Right lobe of liver (tissue), 6 donors: ENCODE measurements at places on chromosomes 1 and 21. TPM values are rescaled to one million over a fixed set of nuclear protein-coding genes. Genes with fewer than 3 reads are reported as not detected.
A peak's percentile ranks its signal among the peaks of the same experiment; 100 is the strongest.

DNA sequence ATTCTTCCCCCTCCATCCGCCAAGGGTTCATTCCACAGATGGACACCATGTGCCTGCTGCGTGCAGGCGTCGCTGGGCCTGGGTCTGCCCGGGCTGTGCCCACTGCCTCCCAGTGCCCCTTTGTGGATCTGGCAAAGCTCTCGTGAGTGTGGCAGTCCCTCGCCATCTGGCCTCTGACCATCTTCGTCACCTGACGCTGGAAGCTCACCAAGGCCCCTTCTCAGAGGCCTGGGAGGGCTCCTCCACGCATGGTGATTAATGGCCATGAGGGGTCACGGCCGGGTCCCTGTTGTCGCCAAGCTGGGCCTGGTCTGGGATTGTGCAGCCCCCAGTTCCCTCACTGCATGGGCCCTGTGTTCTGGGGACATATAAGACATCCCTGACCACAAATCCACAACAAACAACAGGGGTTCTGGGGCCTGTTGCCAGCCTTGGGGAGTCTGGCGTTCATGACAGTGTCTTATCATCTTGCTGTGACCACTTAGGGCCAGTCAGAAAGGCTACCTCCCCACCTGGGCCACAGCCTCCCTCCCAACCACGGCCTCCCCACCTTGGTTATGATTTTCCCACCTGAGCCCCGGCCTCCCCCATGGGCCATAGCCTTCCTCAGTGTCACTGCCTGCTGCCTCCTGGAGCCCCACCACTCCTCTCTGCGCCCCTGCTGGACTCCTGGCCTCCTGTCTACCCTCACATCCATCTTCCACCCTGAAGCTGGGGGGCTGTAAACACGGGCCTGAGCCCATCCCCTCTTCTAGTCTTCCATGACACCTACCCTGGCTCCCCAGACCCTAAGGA, 27.9 kb downstream of the SLC45A1 start:
- DNase-seq = no peak

GRCh38 chr1:166960858-166961474, 14.4 kb downstream of the ILDR2 start:
- no peak for DNase-seq

- DNase-seq = no peak
These were observed 2.7 kb downstream of the RAB29 start for GRCh38 chr1:205772607-205773032.

DNA sequence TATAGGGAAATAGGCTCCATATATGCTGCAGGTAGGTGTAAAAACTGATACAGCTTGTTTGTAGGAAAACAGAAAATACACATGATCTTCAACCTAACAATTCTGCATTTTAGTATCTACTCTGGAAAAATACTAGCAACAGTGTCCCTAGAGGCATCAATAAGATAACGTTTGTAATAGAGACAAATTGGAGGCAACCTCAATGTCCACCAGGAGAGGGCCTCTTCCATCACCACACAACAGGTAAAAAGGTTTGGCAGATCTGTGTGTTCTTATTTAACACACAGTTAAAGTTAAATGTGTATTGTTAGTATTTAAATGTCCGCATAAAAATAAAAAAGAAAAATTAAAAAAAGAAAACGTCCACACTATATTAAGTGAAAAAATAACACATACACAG, 5.4 kb downstream of the EIF2D start:
- no peak for DNase-seq

The PADI2 gene
- 0.20 TPM for total RNA-seq

DNA sequence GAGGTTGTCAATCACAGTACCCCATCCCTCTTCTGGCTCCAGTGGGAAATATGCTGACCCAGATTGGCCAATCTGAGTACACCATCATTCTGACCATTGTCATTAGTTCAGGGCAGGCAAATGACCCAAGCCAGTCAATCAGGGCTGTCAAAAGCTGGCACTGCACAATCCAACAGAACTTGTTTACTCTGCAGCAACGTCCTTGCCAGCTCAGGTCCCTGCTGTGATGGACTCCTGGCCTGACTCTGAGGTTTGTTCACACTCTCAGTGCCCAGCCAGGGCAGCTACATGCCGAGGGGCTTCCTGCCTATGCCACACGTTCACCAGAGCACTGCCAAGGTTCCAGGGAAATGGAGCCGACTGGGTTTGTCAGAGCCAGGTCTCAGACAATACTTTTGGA, 14.7 kb upstream of the OVAAL start:
- peak; percentile 54 for DNase-seq

DNA sequence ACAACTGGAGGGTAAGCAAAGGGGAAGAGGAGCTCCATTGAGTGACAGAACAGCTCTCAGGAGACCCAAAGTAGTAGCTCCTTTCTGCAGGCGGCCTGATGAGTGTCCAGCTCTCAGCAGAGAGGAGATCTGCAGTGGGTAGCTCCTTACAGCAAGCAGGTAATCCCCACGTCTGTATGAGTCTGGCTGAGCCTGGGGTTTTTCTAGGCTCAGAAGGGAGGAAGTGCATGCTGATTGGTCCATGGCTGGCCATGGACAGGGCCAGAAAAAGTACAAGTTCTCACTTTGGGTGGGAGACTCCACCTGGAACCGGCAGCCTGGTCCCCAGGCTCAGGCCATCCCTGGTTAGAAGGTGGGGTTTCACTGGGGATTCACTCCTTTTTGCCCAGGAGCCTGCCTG, 50.9 kb upstream of the SCYL3 start:
- DNase-seq = no peak

DNA sequence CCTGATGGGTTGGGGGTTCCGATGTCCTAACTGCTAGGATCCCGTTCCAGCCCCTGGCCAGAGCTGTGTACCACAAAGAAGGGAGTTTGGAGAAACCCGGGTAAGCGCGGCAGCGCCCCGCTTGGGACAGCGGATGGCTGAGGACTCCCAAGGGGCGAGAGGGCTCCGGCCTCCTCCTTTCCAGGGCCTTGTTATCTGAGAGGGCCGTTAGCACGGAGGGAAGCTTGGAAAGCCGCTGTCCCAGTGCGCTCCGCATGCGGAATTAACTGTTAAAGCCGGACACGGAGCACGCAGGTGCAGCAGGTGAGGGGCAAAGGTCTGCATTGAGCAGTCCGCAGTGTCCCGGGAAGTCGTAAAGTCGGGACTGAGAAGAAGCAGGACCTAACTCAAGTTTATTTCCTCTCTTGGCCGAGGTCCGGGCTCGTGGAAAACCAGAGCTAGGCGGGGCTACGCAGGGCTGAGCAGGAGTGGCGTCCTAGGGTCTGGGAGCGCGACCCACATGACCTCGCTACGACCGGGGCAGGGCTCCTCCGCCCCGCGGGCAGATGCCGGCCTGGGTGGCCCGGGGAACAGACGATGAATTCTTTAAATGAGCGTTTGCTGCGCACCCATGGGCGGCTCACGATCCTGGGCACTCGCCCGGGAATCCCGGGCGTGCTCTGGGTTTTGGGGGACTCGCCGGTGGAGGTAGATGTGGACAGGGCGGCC, 4.5 kb downstream of the LHX4 start:
- no peak for DNase-seq

DNA sequence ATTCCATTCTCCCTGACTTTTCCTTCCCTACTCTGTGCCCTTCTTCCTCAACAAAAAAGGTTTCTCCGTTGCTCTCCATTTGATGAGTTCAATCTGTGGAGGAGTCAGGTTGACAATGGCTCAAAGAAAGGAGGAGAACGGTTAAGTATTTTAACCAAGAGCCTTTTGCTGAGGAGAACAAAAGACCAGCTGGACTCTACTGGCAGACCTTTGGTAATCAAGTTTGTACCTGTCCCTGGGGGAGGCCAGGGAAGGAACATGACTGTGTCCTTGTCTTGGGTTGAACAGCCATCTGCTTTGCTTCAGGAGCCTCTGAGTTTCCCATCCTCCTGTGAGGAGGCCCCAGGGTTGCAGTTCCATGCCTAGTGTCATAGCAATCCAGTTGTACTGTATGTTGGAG, 29.9 kb downstream of the TTF2 start:
- DNase-seq = no peak

DNA sequence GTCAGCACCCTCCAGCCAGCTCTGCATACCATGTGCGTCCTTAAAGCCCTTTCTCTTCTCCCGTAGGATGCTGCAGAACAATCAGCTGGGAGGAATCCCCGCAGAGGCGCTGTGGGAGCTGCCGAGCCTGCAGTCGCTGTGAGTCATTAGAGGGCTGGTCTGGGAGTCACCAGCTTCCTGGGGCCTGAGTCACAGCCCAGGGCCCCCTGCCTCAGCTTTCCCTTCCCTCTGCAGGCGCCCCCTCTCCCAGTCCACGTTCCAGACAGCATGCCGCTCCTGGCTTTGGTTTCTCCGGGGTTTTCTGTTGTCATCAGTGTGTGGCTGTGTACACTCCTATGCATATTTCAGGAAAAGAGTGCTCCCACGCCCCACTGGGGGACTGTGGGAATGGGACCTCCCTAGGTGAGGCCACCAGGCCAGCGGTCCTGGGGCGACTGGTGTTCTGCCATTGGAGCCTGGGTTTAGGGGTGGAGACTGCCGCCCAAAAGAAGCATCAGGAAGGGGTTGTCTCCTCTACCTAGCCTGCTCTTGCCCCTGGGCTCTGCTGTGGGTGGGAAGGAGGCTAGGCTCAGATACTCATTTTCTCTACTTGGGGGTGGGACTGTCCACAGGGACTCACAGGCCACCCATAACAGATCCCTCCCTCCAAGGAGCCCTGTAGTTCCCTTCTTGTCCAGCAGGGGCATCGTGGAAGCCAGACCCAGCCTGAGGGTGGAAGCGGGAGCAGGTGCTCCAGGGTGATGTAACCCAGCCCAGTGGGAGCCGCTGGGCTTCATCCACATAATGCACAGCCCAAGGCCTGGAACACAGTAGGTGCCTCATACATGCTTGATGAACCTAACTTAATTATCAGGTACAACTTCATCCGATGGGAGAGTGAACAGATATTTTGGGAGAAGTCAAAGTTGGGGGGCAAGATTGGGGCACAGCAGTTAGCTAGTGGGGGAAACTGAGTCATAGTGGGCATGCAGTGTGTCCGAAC, 42.5 kb downstream of the LGR6 start:
- peak; percentile 60 for DNase-seq

The PDXK gene
- 52.9 TPM for total RNA-seq

DNA sequence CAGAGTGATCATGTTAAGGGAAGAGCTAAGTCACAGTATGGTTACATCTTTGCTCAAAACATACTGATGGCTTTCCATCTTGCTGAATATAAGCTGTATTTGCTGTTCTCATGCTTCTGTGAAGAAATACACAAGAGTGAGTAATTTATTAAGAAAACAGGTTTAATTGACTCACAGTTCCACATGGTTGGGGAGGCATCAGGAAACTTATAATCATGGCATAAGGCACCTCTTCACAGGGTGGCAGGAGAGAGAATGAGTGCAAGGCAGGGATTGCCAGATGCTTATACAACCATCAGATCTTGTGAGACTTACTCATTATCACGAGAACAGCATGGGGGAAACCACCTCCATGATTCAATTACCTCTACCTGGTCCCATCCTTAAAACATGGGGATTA, 24.4 kb upstream of the RGS5 start:
- DNase-seq = no peak

The GPR3 gene
- not detected for total RNA-seq

DNA sequence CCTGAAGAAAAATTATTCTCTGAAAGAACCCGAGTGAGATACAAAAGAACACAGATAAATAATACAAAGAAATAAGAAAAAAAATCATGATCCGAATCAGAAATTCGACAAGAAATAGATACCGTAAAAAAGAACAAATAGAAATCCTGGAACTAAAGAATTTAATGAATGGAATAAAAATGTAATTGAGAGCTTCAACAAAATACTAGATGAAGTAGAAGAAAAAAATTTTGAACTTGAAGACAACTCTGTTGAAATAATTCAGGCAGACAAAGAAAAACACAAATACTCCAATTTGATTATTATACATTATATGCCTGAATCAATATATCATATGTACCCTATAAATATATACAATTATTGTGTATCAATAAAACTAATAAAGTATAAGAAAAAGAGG, 4.8 kb upstream of the OR6F1 start:
- no peak for DNase-seq

DNA sequence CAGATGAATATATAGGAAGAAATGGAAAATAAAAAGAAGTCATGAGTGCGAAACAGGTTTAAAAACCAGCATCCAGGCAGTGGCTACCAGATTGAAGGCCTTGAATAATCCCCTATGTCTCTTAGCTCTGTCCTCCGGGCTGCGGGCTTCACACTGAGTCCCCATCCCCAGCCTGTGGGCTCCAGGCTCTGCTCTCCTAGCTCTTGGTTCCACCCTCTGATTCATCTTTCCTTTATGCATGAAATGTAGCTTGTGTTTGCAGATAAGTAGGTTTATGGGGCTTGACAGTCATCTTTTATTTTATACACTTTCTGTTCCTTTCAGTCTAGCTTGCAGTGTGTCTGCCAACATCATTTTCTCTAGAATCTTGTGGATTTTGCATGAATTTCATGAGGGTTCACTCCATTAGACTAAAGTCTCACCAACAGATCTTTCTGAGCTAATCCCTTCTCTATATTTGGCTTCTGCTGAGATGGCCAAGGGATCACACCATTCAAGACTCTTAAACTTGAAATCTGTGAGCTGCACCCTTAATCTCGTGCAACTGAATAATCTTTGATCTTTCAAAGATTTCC, 174.5 kb downstream of the PLPPR4 start:
- no peak for DNase-seq

GRCh38 chr1:39721664-39722063, 17.0 kb upstream of the PPIE start:
- DNase-seq = no peak

- no peak for DNase-seq
These were observed 346.7 kb downstream of the NUF2 start for GRCh38 chr1:163668472-163668871.

The COL24A1 gene
- not detected for total RNA-seq

GRCh38 chr21:36854391-36854790, 112.1 kb downstream of the HLCS start:
- no peak for DNase-seq

GRCh38 chr1:228278432-228278941, 70.6 kb downstream of the OBSCN start:
- peak; percentile 35 for DNase-seq

DNA sequence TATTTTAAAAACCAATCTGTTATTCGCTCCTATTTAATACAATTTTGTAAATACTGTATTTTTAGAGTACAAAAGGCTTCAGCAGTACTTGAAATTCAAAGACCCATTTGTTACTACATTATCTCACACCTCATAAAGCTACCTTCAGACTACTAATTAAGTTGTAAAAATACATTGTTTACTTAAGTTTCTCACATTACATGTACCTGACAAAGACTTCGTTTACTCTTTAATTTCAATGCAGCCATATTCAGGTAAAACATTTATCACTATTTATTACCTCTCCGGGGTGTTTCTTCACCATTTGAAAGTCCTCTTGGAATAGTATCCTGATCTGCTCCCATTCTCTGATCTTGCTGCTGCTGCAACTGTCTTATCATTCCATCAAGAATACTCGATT, 55.2 kb downstream of the BRWD1 start:
- no peak for DNase-seq

The NID1 gene
- 58.1 TPM for total RNA-seq

The ARHGAP30 gene
- 3.7 TPM for total RNA-seq

DNA sequence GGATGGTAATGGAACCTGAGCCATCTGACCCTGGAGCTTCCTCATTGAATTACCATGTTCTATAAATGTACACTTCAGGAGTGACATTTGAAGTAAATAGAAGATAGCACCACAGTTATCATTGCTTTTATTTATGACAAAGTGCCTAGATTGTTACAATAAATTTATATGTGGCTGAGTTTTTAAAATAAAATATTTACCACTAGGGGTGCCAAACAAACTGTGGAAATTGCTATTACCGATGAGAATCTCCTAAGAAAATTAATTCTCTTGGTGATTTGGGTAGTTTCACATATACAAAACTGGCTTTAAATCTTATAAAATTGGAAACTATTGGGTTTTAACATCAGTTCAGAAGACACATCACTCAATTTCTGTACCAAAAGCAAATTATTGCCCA, 1.4 kb upstream of the TNR start:
- no peak for DNase-seq
